Activated CD4-positive, alpha-beta T cell treated with anti-CD3 and anti-CD28 coated beads, Interleukin-2, Interleukin-6, amounts not matched to agents 100 ng/mL and 50 ng/mL, durations not matched to agents 16 hours and 8 hours (primary cell): ENCODE measurements at places on chromosomes 7 and 10.
A peak's percentile ranks its signal among the peaks of the same experiment; 100 is the strongest.

DNA sequence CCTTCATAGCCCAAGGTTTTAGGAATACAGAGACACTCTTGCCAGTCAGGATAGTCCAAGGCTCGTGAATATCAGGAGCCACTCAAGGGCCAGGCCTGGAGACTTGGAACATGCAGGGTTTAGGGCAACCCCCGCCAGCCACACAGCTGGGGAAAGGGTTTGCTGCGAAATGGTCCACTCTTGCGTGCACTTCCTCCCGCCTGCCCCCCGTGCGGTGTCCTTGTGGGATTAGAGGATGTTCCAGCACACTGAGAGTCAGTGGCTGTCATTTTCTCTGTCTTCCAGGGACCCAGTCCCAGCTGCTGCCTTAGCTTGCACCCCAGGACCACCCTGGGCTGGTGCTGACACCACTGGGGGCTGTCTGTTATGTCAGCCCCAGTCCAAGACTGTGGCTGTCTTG, 38.5 kb downstream of the POR start:
- DNase-seq, result no peak

DNA sequence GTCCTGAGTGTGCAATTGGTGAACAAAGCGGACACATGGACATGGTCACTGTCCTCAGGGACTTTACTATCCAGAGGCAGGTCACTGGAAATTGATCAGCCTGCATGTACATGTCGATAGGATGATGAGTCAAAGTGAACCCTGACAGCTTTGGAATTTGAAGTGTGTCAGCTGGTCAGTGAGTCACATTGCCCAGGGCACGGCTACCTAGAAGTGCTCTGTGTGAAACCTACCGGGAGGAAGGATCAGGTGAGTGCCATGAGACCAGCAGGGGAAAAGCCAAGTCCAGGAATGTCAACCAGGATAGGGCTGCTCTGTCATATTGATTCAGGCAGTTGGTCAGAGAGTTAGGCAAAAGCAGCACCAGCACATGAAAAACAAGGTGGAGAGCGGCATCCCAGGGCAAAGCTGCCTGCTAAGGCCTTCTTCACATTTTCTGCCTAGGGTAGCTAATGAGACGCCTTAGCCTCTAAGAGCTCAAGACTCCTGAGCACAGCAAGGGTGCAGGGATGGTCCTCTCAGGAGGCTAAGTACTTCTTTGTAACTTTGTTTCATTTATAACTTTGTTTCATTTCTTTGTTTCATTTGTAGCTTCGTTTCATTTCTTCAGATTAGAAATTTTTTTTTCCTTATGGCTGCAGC, 19.4 kb upstream of the PDCD4 start:
- DNase-seq, result peak; percentile 64

DNA sequence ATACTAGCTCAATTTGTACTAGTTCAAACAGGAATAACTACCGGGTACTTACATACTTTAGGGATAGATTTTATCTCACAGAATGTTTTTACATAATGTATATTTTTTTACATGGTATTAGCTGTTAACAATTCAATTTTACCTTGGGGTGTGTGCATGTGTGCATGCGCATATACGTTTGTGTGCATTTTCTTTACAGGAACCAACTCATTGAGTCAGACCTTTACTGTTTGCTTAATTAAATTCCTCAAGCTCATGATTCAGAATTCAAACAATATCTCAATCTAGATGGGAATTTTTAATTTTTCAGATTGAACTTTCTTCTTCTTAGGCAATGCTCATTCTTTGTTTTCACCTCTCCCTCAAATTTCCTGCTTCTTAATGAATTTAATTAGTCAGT, 24.7 kb upstream of the WASL start:
- no peak for DNase-seq

DNA sequence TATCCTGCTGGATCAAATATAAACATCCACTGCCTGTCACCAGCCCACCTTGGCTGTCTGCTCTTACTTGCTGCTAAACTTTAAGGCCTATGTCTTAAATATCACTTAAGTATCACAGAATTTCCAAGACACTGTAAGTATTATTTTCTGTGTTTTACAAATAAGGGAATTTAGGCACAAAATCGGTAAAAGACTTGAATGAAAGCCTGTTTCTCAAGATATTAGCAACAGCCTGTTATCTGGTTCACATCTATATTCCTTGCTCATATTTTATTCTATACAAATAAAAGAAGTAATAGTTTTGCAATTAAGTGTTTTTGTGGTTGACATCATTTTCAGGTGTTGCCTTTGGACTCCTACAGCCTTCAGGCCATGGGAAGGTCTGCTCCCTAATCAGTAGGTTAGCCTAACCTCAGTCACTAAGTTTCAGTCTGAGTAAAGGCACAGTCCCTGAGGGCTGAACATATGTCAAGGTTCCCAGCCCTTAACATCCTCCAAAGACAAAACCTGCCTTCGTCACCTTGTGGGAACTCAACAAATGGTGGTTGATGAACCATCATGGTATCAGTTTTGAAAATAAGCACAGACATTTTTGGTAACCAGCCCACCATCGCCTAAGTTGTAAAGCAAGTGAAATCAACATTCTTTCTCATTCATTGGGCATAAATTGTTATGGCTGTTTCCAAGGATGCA, 127.1 kb downstream of the CREB5 start:
- no peak for DNase-seq

GRCh38 chr7:135855846-135856245, 107.2 kb upstream of the FAM180A start:
- DNase-seq, result no peak

DNA sequence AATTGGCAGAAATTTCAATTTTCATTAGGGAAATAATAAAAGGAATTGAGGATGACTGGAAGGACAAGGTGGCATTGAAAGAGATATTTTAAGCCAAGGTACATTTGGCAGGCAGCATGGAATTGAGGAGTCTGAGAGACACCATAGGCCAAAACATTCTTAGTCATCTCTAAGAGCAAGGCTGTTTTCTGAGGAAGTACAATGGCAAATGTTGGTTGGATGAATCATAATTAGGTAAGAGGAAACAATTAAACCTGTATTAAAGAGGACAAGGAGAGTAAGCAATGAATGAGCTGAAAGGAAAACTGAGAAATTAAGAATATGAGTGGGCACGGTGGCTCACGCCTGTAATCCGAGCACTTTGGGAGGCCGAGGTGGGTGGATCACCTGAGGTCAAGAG, 86.3 kb downstream of the MRPL32 start:
- no peak for DNase-seq

DNA sequence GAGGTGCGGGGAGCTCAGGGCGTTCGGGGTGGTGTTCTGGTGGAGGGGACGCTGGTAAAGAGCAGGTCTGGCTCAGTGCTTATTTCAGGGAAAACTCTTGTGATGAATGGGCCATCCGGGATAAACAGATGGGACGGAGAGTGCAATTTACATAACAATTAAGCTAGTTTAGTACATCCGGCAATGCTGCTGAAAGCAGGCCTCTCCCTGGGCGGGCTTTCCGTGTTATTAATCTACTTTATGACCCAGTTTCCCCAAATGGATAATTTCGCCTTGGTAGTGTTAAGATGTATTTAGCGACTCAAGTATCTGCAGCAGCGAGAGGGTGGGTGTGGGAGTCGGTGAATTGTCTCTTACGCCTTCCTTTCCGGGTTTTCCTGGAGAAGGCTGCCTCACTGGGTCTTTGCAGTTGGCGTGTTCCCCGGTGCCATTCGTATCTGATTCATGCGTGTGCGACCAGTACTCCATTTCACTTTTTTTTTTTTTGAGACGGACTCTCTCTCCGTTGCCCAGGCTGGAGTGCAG, 25.2 kb downstream of the FOXK1 start:
- DNase-seq, result no peak

DNA sequence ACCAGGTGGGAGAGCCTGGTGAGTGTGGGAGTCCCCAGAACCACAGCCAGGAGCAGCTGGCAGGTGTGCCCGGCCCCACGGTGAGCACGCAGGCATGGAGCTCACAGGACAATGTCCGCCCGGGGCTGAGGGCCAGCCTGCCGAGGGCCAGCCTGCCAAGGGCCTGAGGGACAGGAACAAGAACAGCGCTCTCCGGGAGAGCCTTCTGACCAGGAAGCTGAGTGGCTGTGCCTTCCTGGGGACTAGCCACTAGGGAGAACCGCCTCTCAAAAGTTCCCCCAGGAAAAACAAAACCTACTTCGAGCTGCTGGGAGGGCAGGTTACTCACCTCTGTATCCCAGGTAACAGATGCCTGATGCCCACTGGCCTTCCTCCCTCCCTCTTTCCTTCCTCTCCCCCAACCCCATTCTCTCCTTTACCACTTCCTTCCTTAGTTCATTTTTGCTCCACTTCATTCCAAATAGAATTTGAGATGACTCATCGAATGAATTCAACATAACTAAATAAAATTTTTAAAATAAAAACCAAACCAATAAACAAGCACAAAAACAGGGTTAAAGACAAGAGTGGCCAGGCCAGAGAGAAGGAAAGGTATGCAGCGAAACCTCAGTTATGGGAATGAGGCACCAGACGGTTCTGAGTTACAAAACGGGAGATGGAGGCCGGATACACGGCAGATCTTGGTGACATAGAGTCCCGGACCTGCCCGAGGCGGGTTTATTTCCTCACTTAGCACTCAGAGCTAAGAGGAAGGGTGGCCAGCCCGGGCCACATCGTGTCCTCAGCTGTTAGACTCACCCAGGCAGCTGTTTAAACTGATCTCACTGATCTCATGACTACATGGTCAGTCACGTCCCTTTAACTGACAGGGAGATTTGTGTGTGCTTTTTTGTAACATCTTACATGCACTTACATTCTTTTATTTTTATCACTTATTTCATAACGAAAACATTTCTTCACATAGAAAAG, 128.5 kb downstream of the TNS3 start:
- DNase-seq, result no peak

DNA sequence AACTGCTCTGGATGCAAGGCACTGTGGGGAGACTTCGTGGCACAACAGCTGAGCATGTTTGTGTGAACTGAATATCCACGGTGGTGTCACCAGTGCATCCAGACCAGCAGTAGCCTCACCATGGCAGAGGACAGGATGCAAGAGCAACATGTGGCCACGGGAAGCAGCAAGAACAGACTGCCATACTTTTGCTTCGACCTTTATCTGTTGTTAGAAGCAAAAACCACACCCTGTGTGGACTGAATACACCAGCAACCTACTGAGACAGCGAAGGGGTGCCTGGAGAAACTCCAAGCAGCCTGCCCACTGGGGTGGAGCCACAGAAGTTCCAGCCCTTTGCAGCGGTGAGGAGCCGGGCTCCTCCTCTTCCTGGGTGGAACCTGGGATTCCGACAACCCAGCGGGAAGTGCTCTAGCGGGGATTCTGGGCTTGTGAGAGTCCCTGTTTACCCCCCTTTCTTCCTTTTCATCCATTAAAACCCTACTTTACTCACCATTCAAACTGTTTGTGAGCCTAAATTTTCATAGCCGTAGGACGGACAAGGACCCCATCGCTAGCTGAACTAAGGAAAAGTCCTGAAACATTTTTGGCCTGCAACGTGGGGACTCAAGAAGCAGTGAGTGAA, 584.9 kb downstream of the GRM8 start:
- no peak for DNase-seq
